ENCODE measurements at places on chromosomes 11 and 22.

DNA sequence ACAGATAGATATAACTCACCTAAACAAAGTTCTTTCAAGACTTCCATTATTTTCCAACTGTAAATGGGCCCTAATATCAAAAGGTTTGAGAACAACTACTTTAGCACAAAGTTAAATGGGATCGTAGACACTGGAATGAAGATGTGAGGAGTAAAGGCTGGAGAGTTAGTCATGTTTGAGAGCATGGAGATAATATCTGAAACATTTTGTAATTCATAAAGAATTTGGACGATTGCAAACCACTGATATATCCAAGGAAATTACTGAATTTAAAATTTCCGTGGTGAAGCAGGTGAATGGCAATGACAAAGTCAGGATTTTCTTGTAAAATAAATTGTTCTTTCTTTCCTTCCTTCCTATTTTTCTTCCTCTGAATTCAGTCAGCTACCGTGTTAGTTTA, 564.9 kb downstream of the CNTN5 start:
- DNase-seq, result no peak

GRCh38 chr22:39970742-39971141, 10.5 kb downstream of the TMA7B start:
- DNase-seq, result no peak

DNA sequence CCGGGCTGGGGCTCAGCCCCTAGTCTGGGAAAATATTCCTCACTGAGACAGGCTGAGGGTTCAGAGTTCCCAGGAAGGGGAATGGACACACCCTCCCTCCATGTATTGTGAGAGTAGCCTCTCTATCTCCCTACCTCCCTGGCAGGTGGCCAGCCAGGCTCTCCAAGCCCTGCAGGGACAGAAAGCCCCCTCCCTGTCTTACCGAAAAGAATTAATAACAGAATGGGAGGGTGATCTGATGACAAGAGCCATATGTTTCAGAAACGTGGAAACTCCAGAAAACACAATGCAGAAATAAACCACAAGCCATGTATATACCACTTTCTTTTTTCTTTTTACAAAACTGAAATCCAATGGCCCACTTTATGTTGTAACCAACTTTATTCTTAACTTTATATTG, 140.0 kb downstream of the CHST1 start:
- no peak for DNase-seq

GRCh38 chr22:38097058-38097457, 13.1 kb upstream of the SLC16A8 start:
- DNase-seq, result no peak

- DNase-seq, result no peak
These were observed 147.8 kb downstream of the ENTHD1 start for GRCh38 chr22:39745789-39746188.

DNA sequence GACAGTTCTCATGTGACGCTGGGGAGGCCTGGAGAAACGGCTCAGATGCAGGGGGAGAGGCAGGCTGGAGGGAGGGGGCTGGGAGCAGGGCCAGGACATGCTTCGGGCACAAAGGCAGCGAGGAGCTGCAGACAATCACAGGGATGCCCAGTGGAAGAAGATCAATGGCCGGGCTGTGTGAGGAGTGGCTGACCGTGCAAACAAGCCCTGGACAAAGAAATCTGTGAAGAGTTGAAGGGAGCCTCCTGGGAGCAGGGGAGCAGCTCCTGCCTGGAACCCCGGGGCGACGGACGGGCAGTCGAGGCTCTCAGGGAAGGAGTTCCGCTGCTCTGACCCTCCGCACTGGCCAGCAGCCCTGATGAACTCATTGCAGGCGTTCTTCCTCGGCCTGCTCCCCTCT, 126.7 kb upstream of the B3GAT1 start:
- DNase-seq, result peak; percentile 46

DNA sequence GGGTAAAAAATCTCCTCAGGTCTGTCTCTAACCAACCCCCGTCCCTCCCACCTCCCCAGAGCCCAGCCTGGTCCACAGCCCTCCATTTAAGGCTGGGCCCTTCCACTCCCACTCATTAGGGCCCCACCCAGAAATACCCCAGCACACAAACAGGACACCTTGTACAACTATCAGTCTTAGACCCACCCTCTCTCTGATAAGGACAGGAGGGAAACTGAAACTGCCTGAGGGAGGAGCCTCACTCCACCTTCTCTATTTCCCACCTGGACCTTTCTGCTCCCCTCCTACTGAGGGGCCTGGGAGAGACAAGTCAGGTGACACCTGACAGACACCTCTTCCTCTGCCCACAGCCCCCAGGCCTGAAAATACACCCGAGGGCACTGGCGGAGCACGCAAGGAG, 90.2 kb downstream of the PLEKHA7 start:
- no peak for DNase-seq

- no peak for DNase-seq
These were observed 17.8 kb upstream of the CSNK1E start for GRCh38 chr22:38335077-38335476.

DNA sequence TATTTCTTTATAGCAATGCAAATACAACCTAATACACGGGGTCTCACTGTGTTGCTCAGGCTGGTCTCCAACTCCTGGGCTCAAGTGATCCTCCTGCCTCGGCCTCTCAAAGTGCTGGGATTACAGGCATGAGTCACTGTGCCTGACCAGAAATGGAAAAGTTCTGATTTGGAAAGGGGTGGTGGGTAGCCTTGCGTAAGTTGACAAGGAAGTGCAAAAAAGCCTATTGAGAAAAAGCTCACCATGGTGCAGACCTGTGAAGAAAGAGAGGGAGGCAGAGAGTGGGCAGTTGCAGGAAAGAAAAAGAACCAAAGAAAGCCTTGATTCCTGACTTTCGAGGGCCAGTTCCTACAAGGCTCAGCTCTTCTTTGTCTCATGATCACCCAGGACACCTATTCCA, 27.1 kb downstream of the AGBL2 start:
- peak; percentile 22 for DNase-seq

DNA sequence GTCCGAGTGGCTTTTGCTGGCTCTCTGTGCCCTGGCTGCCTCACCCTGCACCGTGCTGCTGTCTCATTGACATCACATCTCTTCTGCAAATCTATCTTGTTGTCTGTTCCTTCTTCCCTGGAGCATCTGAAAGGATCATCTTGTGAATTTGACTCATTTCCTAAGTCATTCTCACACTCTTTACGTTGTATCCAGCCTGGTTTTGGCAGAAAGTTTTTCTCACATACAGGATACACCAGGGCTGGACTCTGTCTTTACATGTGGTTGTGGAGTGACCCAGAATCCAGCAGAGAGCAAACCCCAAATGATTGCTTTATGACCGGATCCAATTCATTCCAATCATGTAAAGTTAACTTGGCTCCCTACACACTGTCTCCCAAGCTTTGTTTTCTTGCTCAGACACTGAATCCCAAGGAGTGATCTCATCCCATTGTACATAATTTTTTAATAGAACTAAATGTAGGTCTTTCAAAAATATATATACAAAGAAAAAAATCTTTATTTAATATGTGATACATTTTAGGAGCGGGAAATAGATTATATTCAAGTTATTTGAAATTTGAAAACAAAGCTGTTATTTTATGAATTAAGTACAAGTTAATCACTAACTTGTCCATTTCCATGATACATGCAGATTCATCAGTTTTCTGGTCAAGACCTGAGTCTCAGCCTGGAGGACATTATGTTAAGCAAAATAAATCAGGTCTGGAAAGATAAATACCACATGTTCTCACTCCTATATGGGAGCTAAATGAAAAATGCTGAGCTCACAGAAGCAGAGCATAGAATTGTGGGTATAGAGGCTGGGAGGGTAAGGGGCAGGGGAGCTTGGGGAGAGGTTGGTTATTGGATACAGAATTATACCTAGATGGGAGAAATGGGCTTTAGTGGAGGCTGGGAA, 2.9 kb upstream of the RFPL1 start:
- DNase-seq, result no peak

GRCh38 chr11:104049116-104049515, 12.7 kb downstream of the DDI1 start:
- DNase-seq, result no peak

DNA sequence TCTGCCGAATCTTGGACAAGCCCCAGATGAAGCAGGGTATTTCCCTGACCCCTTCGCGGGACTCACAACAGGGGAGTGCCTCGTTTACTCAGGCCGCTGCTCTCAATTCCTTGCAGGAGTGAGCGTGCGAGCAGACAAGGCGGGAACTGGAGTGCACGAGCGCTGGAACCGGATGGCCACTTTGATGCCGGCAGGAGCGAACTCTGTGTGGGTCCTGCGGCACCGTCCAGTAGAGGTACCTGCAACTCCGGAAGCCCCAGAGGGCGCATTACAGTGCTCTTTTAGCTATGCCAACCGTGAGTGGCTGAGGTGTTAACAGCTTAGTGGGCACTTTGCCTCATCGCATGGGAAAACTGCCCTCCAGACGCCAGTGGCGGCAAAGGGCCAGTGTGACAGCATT, 182.3 kb upstream of the ANO3 start:
- no peak for DNase-seq

GRCh38 chr11:91947215-91947820, 277.3 kb upstream of the FAT3 start:
- no peak for DNase-seq

DNA sequence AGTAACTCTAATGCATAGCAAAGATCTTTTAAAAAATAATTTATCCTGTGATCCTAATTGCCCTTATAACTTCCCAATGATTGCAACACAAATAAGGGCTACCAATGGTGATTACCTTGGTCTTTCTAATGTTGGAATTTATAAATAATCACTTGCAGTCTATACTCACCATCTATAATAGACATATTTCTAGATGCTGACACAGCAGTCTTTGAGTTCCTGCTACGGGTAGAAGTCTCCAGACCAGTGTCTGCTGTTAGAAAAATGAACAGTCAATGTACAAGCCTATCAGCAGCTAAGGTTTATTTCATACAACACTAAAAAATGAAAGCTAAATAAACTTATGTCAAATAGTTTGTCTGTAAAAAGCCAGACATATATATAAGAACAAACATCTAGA, 44.4 kb upstream of the GPR83 start:
- no peak for DNase-seq

DNA sequence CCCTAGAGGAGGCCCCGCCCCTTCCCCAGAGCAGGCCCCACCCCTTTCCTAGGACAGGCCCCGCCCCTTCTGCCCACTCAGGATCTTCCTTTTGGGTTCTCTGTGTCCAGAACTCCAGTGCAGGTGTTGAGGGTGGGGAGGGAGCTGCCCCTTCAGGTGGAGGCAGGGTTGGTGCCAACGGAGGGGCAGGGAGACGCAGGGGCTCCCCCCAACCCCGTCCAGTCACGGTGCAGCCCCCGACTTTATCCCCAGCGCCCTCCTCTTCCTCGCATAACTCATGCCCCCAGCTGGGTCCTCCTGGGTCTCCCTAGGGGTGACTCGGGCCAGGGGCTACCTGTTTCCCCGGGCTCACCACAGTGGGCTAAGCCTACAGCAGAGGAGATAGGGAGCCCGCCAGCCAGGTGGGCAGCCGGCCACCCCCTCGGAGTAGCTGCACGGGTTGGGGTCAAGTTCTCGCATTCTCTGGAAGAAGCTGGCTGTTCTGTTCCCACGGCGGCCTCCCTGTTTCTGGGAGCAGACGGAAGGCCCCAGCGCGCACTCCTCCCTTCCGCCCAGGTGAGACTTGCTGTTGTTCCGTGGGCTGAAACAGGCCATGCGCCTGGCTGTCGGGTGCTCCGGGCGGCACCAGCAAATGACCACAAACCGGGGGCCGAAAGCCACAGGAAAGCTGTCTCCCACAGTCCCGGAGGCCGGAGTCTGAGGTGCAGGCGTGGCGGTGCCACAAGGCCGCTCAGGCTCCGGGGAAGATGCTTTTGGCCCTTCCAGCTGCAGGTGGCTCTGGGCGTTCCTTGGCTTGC, 38.9 kb downstream of the MUC2 start:
- peak; percentile 59 for DNase-seq

- peak; percentile 92 for DNase-seq
These were observed 79.1 kb upstream of the KCNQ1OT1 start for GRCh38 chr11:2778630-2779498.

GRCh38 chr11:43589601-43590250, 90.8 kb upstream of the HSD17B12 start:
- DNase-seq, result no peak

DNA sequence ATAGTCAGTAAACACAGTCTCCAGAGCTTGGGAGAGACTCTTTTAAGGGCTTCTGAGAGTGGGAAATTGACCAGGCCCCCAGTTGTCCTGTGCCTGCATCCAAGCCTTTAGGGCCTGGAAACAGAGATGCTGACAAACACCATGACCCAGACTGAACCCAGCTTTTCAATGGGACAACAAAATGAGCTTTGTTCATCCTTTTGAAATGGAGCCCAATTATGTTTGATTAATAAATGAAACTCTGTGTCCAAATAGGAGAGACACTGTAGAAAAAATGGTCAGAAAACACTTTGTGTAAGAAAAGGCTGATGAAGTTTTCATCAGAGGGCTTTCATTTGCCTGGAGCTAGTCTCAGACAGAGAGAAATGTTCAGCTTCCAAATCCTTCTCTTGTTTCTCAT, 146.0 kb downstream of the RRAS2 start:
- no peak for DNase-seq

DNA sequence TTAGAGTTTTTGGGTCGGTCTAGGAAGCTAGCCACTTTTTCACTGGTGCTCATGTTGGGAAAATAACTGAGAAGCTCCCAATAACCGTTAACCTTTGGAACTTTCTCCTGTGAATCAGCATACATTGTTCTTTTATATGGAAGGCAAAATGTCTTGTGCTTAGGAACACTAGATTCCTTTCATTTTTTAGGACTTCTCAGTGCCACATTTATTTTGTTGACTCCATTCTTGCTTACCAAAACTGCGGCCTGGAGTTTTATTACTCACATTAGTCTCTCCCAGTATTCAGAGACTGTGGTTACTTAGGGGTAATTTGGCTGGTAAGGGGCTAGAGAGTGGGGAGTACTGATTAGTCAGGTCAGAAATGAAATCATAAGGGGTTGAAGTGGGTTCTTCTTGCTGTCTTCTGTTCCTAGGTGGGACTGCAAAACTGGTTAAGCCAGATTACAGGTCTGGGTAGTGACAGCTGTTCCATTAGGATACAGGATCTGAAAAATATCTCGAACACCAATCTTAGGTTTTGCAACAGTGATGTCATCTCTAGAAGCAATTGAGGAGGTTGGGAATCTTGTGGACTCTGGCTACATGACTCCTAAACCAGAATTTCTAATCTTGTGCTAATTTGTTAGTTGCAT, 631.4 kb upstream of the LUZP2 start:
- DNase-seq, result no peak
